Central memory CD8-positive, alpha-beta T cell (primary cell): ENCODE measurements at places on chromosomes 1 and 21.

DNA sequence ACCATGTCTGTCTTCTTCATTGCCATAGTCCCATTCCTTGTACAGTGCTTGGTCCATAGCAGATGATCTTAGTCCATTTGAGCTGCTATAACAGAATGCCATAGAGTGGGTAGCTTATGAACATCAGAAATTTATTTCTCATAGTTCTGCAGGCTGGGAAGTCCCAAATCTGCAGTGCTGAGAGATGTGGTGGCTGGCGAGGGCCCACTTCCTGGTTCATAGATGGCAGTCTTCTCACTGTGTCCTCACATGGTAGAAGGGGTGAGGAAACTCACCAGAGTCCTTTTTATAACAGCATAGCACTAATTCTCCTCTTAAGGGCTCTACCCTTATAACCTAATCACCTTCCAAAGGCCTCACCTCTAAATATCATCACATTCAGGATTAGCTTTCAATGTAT is 23.1 kb upstream of the RAP1A start:
- DNase-seq, result no peak

GRCh38 chr21:42779431-42779861 is 99.9 kb downstream of the WDR4 start:
- DNase-seq, result no peak

DNA sequence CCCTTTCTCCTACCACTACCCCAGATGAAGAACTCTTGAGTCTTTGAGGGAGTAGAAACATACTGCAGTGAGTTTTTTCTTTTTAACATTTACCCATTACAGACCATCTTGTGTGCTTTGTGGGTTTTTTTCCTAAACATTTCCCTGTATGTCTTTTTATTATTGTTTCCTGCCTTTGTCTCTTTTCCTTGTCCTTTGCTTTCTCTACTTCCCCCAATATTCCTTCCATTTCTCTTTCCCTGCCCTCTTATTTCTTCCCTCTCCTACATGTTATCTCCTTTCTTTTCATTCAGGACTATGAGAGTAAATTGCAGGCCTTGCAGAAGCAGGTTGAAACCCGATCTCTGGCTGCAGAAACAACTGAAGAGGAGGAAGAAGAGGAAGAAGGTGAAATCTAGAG is 79.1 kb upstream of the PGD start:
- DNase-seq, result no peak

GRCh38 chr1:77063118-77063517 is 156.1 kb downstream of the PIGK start:
- no peak for DNase-seq

GRCh38 chr1:219206350-219206749 is 32.7 kb downstream of the LYPLAL1 start:
- DNase-seq, result no peak

DNA sequence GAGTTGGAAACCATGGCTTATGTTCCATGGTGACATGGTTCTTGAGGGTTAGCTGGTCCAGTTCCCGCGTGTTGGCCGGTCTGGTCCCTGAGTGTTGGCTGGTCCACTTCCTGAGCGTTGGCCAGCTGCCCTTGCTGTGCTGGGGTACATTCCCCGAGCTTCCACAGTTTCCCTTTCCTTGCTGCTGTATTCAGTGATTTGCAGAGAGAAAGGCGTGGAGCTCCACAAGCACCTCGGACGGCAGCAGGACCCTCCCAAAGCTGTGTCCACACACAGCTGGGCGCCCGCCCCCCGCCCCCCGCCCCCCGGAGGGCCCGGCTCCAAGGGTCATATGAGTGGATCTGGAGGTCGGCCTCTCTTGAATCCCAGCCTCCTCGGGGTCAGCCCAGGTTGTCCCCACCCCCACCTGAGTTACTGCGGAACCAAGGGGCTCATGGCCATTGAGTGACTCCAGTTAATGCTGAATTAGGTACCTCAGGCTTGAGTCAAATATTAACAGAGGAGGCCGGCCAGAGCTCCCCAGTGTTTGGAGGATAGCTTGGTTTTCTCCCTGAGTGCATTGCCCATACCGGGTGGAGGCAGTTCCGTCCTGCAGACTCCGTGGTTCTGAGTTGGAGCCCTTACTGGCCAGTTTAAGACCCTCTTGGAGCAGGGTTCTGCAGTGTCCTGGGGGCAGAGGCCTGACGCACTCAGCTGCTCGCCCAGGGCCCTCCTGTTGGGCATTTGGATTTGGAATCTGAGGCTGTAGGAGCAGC is 18.4 kb downstream of the COL18A1 start:
- no peak for DNase-seq

- DNase-seq, result no peak
Observed at GRCh38 chr1:54402896-54403295, 3.3 kb downstream of the SSBP3 start.

DNA sequence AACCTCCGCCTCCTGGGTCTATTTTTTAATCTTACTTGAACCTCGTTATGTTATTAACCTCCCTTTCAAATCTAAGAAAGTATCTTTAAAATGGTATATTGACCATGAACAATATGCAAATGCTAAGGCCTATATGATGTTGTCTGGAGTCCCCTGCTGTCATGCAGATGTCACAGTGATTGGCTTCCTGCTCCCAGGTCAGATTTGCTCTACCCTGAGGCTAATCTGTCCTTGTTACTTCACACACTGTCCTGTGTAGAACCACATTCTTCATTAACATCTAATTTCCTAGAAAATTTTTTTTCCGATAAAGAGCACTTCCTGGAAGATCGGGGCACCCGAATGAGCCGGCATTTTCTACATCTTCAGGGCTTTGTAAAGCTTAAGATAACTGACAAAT is 306.6 kb downstream of the MRPL39 start:
- no peak for DNase-seq

- DNase-seq, result no peak
Observed at GRCh38 chr1:33005838-33006421, 30.8 kb downstream of the AK2 start.

GRCh38 chr1:173249349-173249748 is 42.2 kb upstream of the TNFSF4 start:
- DNase-seq, result no peak

GRCh38 chr21:14685568-14685967 is 139.5 kb upstream of the SAMSN1 start:
- no peak for DNase-seq

GRCh38 chr1:107175102-107175909 is 34.5 kb downstream of the NTNG1 start:
- no peak for DNase-seq

DNA sequence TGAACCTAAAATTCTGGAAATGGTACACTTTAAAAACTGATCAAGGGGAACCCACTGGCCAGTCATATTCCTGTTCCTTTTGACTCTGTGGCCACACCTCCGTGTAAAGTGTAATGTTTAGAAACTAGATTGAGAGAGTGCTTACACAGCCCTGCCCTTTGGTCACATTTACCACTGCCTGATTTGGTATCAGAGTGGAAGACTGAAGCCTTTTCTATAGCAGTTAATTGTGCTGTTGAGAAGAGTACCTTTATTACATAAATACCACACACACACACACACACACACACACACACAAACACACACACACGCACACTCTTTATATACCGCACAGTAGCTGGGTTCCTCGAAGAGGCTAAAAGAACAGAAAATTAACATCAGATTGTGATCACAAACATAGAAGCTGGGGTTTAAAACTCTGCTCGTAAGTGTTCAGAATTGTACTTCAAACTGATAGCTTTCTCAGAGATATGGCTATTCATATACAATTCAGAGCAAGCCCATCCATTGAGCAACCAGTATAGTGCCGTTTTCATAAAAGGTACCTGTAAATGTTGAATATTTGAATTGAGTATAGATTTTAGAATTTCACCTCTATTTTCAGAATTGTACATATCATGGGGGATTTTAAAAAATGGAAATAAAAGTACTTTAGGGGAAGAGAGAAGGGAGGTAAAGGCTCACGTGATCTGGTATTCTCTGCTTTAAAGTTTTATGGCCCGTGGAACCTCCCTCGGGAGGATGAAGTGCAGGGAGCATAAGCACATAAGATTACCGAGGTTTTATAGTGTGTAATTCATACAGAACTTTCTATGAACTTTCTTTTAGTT is 37.5 kb downstream of the CAMTA1 start:
- no peak for DNase-seq

GRCh38 chr1:200962631-200963030 is 60.9 kb downstream of the KIF21B start:
- no peak for DNase-seq
